ENCODE measurements at places on chromosomes 3 and 15.

- DNase-seq, result no peak
Observed at GRCh38 chr3:127726894-127727293, 54.1 kb downstream of the ABTB1 start.

GRCh38 chr3:4474683-4475490 is 7.8 kb upstream of the SUMF1 start:
- no peak for DNase-seq

GRCh38 chr15:88664151-88664778 is 25.4 kb downstream of the ISG20 start:
- no peak for DNase-seq

DNA sequence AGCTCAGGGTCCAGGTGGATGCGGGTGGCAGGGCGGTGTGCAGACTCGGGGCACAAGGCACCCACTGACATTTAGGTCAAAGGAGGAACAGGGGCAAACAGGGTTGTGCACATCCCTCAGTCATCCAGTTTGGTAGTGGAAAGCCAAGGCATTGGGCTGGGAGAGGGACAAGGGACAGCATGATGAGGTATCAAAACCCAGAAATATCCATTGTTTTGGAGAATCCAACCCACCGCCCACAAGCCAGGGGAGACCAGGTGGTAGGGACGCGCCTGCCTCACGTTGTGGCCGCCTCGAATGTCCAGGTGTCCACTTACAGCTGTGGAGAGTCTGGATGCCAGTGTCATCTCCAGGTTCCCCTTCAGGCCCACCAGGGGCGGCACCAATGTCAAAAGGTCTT is 33.3 kb downstream of the SLC41A3 start:
- DNase-seq, result no peak

DNA sequence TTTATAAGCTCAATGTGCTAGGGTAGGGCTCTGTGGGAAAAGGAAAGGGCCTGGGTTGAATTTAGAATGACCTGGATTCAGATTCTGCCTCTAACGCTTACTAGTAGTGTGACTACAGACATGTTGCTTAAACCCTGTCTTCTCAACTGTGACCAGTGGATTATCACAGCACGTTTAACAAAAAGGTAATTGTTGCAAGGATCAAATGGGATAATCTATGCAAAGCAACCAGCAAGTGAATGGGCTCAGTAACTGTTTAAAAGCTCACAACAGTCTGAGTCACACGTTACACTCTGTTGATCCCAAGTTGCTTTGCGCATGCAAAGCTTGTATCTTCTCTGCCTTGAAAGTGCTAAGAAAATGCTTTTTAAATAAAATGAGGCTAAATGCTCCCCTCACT is 236.5 kb downstream of the IL20RB start:
- no peak for DNase-seq

DNA sequence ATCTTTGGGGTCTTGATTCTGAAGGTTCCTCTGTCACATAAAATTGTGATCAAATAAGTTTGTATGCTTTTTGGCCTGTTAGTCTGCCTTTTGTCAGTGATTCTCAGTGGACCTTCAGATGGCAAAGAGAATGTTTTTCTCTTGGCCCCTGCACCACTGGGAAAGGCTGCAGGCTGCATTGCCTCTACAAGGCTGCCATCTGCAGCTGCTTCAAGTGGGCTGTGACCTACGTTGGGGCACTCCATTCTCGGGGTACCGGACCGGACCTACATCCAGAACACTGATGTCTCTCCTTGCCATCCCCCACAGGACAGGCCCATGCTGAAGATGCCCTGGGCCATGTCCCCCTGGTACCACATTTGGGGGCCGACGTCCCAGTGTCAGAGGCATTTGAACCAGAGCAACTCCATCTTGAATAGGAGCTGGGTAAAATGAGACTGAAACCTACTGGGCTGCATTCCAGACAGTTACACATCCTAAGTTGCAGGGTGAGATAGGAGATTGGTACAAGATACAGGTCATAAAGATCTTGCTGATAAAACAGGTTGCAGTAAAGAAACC is 37.5 kb upstream of the MFGE8 start:
- no peak for DNase-seq

GRCh38 chr3:53754325-53754724 is 91.9 kb downstream of the CHDH start:
- DNase-seq, result no peak

DNA sequence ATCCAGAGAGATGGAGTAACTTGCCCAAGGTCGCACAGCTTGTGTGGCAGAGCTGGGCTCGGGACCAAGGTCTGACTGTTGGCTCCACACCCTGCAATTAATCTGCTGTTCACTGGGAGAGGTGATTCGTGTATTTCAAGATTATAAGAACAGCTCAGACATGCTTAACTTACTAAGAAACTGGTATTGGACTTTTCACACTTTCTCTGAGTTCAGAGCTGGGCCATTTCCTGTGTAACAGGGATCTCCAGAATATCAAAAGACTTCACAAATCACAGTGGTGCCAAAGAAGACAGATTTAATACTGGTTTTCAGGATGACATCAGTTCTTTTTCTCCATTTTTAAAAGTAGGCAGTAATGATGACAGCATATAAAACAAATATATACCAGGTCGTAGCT is 156.8 kb upstream of the UBE2E1 start:
- no peak for DNase-seq

DNA sequence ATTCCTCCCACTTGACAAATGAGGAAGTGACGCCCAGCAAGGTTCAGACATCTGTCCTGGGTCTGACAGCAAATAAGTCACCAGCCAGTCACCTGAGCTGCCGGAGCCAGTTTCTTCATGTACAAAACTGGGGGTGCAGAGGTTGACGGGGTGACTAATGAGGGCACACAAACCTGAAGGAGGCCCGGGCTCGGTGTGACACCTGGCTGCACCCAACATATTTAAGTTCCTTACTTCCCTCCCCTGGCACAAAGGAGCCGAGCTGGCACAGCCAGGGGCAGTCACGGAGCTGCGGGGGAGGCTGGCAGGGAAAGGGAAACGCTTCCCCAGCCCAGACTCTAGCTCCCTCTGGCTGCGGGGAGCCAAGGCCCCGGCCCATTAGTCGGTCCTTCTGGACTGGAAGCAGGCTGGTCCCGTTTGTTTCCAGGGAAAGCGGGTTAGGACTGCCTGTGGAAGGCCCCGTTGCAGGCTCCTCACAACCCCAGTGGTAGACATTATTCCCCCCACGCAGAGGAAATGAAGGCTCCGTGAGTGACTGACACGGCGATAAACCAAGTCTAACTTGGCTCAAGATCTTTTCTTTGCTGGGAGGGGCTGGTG is 2.3 kb downstream of the FBXL22 start:
- no peak for DNase-seq

DNA sequence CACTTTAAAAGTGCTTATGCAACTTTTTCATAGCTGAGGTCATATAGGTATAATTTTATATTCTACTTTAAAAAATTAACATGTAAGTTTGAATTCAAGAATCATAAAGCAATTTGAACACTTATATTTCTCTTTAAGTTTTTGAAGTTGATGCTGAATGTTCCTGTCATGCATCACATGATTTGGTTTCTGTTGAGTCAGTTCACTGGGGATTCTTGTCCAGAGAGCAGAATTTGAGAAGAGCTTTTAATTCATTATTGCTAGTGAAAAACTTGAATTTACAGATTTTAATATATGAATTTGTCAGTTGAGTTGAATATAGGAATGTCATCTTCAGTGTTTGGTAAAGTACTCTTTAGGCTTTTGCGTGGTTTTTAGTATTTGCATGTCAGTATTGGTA is 7.9 kb downstream of the SLC25A26 start:
- DNase-seq, result no peak

DNA sequence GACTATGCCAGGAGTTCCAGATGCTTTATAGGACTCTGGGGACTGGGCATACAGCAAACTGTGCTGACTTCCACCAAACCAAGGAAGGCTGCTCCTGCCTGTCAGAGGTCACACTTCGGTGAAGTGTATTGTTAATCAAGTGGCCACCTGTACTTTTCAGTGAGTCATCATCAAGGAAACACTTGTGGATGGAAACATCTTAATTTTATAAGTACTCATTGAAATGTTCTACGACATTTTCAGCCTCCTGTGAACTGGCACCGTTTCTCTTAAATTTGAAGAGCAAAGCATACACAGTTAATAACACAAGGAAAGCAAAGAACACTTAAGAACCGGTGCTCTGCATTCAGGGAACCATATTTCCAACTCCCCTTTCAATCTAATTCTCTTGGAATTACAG is 801.7 kb upstream of the DPPA4 start:
- DNase-seq, result no peak

DNA sequence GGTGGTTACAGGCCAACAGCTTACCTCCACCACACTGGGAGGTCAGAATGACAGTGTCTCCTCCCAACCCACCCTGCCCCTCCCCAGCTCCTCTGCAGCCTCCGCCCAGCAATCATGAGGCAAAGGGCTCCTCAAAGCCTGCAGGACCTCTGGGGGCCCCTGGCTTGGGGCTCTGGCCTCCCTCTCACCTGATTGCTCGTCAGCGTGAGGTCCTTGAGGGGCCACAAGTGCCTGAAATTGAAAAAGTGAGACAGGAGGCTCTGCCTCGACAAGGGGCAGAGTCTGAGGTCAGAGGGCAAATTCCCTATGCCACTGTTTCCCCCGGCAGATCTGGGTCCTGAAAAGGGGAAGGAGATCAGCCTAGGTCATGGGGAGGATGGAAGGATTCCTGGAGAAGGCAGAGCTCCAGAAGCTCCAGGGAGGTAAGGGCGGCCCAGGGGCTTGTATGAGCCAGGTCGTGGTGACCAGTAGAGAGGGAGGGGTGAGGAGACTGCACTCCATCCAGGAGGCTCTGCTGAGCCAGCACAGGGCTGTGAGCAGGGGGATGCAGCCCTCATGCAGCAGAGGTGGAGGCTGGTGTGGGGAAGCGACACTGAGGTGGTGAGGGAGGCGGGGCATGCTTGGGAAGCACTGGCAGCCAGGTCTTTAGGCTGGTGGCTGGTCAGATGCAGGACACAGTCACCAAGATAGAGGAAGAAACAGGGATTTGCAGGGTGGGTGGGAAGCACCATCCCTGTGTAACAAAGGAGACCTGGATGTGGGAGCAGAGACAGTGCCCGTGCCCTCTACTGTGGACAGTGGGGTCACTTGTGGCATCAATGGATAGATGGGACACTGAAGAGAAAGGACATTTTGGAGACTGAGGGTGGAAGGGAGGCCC is 20.1 kb downstream of the ALS2CL start:
- DNase-seq, result no peak
